Cerebellar cortex (tissue), 1 donor: ENCODE measurements at places on chromosomes 16 and 17.

DNA sequence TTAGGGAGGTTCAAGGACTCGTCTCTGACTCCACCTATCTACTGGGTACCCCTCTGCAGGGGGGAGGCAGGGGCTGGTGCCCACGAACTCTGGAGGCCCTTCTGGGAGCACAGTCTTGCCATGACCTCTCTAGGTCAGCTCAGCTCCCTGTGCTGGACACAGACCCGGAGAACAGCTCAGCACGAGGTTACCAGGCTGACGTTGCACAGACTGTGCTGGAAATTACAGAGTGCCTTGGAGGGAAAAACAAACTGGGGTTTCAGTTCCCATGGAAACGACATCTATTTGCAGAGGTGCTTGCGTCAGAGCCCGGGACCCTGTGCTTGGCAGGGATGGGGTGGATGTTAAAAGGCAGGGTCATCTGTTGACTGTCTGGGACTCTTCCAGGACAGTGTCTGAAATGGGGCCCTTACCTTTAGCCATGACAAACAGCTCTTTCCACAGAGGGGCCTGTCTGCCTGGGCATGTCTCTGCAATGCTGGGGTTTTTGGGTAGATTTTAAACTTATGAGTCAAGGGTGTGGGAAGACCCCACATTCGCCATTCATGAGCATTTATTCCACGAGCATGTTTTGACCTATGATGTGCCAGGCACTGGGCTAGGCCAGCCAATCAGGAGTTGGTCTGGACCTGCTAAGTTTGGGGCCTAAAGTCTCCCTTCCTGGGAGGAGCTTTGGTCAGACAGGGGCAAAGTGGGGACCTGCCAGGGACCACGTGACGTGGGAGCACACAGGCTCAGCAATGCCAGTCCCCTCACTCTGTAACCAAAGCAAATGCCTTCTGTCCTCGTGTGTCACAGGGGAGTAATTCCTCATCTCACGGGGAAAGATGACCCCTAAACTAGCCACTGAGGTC, 22.5 kb downstream of the CCR7 start:
- DNase-seq = no peak

DNA sequence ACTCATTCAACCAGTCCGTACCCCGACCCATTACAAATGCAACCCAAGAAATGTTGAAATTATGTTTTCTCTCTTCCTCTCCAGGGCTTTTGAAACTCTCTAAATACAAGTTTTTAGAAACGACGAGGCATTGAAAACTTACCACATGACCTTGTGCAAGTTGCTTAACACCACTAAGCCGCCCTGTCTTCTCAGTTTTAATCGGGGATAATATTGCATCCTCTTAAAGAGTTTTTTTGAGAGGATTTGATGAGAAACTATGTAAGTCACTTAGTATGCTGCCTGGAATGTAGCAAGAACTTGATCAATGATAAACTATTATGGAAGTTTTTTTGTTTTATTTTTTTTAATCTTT, 149.0 kb upstream of the FAM20A start:
- no peak for DNase-seq

DNA sequence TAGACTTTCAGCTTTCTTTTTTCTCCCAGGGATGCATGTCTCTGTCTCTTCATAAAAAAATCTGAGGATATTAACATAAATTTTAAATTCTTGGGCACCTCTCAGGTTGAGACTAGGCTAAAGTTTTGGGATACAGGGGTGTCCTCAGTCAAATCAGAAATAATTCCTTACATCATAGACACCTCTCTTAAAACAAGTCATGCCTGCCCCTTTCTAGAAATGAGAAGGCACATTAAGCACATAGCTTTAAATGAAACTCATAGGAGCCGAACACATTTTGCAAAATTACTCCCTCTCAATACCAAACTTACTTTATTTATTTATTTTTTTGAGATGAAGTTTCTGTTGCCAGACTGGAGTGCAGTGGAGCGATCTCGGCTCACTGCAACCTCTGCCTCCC, 67.3 kb upstream of the BCAR1 start:
- DNase-seq = no peak

DNA sequence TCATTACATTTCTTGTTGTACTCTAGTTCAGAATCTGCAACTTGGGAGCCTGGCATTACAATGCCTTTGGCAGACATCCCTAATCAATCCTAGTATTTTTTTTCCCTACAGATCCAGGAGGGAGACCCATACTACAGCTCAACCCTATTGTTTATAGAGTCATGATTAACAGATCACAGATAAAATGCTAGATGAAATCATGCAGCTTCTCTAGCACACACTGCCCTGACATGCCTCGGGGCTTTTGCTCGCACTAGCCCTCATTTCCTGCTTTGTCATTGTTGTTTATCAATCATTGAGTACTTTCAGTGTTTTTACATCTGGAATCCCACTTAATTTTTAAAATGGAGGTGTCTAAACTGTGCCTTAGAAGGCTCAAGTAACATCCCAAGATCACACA, 412.5 kb downstream of the CA10 start:
- DNase-seq = no peak

DNA sequence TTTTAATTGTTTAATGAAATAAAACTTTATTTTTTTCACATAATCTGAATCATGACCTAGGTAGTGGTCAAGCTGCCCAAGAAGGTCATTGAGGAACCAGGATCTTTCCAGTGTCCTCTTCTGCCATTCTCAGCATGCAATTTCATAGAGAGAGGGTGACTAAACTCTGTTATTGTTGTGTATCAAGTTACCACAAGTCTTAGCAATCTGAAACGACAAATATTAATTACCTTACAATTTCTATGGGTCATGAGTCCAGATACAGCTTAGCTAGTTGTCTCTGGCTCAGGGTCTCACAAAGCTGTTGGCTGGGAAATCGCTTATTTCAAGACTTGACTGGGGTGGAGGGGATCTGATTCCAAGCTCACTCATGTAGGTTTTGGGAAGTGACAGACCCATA, 37.6 kb downstream of the FTO start:
- no peak for DNase-seq

GRCh38 chr17:78538033-78538776, 39.0 kb downstream of the DNAH17 start:
- DNase-seq = no peak

DNA sequence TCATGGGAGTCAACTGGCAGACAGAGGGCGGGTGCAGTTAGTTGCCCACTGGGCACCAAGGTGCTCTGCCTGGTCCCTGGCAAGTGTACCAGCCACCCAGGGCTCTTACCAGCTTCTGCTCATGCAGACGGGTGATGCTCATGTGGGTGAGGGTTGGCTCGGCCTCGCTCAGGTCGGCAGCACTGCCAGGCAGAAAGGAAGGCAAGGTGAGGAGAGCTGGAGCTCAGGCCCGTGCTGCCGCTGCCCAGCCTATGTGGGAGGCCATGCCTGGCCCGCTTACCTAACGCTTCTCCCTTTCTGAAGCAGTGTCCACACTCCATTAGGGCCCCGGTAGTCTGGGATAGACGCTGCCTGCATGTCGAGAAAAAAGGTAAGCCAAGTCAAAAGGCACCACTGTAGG, 2.6 kb downstream of the SIRT7 start:
- no peak for DNase-seq

GRCh38 chr17:38947189-38947588, 20.0 kb downstream of the FBXO47 start:
- DNase-seq = no peak

- DNase-seq = no peak
Measured at GRCh38 chr16:85750146-85750826, 610 bp downstream of the C16orf74 start.

DNA sequence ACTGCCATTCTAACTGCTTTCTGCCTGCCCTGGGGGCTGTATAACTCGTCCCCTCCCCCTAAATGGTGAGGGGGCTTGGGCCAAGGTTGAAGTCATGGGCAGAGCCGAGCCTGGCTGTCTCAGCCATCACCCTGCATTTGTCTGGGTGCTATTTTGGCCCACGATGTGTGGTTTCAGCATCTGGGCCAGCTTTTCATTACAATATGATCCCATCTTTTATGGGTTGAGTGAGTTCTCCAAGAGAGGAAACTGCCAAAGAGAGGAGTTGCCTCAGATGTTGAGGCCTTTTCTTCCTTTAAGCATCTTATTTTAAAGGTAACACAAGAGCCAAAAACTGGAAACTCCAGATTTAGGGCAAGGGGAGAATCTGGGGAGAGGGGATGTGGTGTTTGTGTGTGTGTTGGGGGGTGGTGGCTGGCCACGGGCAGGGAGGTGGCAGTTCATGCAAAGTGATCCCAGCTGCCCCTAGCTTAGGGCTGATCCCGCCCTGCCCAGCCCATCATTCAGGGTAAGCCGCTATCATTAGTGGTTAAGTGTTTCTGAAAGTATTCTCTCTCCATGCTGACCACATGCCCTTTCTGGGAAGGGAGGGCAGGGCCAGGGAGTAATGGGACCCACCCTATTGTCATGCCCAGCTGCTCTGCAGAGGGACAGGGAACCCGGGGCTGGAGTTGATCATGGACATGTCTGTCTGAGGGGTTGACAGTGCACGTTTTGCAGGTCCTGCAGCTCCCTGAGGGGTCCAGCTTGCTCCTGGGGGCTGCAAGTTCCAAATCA, 83.2 kb upstream of the CLEC18A start:
- no peak for DNase-seq

GRCh38 chr17:61072648-61073047, 327.0 kb upstream of the TBX2 start:
- DNase-seq = no peak

DNA sequence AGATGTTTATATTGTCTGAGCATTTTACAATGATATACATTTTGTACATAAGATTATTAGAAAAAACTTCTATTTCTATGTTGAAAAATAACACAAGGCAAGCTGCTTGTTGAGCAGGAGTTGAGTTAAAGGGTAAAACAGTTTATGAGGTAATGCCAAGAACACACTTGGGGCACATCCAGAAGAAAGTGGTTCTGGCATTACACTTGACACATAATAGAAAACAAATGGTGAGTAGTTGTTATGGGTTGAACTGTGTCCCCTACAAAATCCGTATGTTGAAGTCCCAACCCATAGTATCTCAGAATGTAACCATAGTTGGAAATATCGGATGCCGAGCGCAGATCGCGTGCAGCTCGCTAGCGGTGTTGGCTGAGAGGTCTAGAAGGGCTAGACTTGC, 354.3 kb upstream of the GOT2 start:
- no peak for DNase-seq

GRCh38 chr16:17345043-17345442, 125.7 kb downstream of the XYLT1 start:
- no peak for DNase-seq

DNA sequence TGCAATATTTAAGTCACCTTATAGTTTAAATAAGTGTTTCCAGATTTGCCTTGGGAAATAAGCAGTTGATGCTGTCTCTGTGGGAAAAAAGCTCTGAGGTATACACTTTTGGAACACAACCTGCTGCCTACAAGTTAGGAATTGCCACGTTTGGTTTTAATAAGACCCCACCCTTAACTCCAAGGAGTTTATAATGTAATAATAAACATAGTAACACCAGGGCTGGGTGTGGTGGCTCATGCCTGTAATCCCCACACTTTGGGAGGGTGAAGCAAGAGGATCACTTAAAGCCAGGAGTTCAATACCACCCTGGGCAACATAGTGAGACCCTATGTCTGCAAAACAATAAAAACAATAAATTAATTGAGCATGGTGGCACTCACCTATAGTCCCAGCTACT, 15.9 kb upstream of the SMG1 start:
- no peak for DNase-seq

GRCh38 chr16:89037261-89038152, 56.1 kb upstream of the ACSF3 start:
- no peak for DNase-seq

GRCh38 chr17:40074175-40074512, 11.4 kb downstream of the THRA start:
- no peak for DNase-seq

DNA sequence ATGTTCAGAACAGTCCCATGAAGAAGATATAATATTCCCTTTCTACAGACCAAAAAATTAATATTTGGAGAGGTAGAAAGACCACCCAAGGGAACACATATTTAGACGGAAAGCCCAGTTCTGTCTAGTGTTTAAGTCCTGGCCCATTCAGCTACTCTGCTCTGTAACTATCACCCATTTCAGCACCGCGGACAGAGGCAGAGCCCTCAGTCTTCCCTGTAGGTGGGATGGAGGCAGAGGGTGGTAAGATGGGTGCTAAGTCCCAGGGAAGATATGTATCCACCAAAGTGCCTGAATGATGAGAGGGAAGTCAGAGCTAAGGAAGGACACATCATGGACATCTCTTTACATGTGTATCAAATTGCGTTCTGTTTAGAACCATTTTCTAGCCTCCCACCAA, 27.8 kb upstream of the C16orf78 start:
- DNase-seq = no peak

DNA sequence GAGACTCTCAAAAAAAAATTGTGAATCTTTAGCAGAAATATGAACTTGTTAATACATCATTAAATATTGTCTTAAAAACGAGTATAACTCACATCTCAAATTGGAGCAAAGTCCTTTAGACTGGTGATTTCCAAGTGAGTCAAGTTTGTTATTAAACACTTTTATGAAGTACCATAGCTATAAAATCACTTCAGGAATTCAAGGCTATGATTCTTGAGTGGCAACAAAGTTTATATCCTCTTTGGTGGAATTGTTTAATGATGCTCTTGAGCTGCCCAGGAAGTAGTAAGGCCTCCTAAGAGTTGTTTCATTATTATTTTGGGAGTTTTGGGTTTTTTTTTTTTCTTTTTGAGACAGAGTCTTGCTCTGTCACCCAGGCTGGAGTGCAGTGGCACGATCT, 16.7 kb upstream of the BLMH start:
- DNase-seq = no peak

DNA sequence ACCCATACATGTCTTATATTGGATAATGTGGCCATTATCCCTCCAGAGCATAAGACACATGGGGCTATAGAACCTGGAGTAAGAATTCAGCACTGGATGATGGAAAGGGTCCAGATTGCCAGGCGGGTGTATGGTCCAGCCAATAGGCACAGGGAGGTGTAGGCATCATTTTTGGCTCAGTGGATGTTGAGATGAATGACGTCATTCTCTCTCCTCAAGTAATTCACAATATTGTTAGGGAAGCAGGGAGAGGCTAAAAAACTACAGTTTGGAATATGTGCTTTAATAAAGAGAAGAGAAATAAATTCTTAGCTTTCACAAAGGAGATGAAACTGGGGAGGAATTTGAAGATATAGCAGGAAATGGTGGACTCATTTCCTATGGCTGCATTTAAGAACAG, 461.1 kb upstream of the GOT2 start:
- DNase-seq = no peak

GRCh38 chr17:68792042-68792685, 163.0 kb downstream of the ABCA8 start:
- no peak for DNase-seq

GRCh38 chr17:68867759-68868516, 87.3 kb downstream of the ABCA8 start:
- no peak for DNase-seq
